T1000 (cell line): ENCODE measurements at places on chromosomes 5 and 9.

- DNase-seq = no peak
These were observed 360.6 kb downstream of the EFNA5 start for GRCh38 chr5:107310181-107310580.

DNA sequence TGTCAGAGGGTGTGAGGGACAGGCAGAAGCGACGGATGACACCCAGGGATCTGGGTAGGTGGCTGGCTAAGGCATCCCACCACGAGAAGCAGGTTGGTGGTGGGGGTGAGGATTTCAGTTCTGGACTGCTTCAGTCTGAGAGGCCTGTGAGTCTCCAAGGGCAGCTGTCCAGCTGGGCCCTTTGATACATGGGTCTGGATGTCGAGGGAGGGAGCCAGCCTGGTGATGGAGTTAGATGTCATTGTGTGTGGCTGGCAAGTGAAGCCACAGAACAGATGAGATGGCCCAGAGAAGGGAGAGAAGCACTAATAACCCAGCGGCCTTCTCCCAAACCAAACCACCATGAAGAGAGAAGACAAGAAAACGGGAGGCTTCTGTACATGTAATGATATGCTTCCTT, 11.1 kb downstream of the MED27 start:
- no peak for DNase-seq

GRCh38 chr5:121968910-121969607, 7.3 kb downstream of the SRFBP1 start:
- peak; percentile 43 for DNase-seq

DNA sequence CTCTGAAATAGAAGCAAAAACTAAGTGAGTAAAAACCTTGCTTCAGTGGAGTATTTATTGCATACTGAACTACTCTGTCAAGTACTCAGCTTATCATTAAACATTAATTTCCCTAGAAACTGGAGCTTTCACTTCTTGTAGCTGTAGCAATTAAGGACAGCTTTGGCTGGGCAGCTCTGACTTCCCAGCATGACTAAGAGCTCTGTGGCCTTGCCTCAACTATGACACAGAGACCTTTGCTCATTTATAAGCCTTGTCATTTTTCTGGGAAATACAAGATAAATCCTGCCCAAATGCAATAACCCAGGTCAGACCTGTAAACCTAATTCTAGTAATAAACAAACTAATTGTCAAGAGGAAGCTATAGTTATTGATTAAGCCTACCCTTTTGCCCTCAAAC, 65.4 kb upstream of the STK32A start:
- no peak for DNase-seq

GRCh38 chr5:14004598-14005394, 60.3 kb upstream of the DNAH5 start:
- no peak for DNase-seq

GRCh38 chr5:130102375-130102774, 198.1 kb downstream of the CHSY3 start:
- no peak for DNase-seq

- DNase-seq = no peak
These were observed 13.1 kb upstream of the SPINK13 start for GRCh38 chr5:148255456-148255855.

GRCh38 chr5:144247131-144247530, 76.5 kb downstream of the KCTD16 start:
- peak; percentile 2 for DNase-seq

DNA sequence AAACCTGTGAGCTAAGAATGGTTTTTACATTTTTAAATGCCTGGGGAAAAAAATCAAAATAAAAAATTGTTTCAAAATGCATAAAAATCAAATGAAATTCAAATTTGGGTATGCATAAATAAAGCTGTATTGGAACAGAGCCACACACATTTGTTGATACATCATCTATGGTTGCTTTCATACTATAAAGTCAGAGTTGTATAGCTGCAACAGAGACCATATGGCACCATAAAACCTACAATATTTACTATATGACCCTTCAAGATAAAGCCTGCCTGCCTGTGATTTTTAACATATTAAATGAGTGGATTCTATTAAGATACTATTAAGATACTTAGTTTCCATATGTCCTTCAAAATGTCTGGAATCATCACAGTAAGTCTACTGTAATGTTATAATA, 40.0 kb downstream of the AUH start:
- DNase-seq = no peak

DNA sequence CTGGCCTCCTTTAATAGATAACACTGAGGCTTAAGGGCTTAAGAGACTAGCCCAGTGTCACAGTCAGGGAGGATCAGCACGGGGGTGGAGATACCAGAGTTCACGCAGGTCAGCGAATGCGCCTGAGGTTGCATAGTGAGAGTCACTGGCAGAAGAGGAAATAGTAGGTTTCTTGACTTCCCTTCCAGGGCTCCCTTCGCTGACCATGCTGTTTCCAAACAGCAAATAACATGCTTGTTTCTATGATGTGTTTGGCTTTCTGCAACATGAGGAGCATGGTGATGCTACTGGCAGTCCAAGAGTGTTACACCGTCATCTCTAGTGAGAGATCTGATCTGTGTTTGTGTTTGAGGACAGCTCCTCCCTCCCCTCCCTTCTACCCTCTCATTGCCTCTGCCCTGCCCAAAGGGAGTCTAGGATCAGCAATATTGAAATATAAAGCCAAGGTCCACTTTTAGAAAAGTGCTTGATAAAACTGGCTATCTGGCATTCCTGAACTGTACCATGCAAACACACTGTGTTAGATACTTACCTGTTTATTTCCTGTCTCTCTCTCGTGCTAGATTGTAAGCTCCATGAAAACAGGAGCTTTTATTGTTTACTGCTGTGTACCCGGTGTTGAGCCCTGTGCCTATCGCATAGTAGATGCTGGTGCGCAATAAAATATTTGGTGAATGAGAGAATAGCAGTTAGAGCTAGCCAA, 12.3 kb downstream of the TLE4 start:
- DNase-seq = no peak

DNA sequence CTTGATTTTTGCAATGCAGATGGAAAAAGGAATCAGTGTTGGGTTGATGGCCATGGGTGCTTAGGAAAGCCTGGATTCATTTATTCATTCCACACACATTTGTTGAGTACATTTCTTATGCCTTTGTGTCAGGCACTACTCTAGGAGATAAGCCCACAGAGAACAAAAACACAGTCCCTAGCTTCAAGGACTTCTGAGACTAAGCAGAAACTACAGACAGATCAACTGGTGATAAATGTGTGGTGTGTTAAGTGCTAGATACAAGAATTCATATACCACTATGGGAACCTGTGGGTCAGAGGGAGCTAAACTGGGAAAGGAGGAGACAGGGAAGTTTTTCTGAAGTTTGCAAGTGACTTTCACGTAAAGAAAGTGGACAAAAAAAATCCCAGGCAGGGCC, 119.9 kb downstream of the CEMIP2 start:
- DNase-seq = no peak

- no peak for DNase-seq
These were observed 10.6 kb upstream of the CXXC5 start for GRCh38 chr5:139637438-139638089.

GRCh38 chr5:124524552-124525232, 221.7 kb downstream of the ZNF608 start:
- DNase-seq = no peak

DNA sequence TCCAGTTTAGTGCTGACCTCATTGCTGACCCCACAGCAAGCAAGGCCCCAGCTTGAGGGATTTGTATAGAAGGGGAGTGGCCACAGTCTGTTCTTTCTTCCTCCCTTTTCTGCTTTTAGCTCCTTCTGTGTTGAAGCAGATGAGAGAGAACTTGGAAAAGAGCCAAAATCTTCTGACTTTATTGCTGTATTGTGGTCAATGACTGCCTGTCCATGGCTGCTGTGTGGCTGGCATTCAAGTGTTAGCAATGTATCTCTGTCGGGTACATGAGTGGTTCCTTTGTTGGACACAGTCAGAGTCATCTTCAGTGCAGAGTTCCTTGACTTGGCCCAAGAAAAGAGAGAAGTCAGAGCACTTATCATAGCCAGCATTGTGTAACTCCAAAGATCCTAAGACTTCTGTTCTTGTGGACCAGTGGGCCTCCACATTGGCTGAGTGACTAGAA, 154.1 kb downstream of the LRRC70 start:
- DNase-seq = peak; percentile 32

- DNase-seq = no peak
These were observed 146.3 kb downstream of the SNCAIP start for GRCh38 chr5:122458278-122458872.

- no peak for DNase-seq
These were observed 139.6 kb downstream of the SPATA31D1 start for GRCh38 chr9:82128011-82128696.

DNA sequence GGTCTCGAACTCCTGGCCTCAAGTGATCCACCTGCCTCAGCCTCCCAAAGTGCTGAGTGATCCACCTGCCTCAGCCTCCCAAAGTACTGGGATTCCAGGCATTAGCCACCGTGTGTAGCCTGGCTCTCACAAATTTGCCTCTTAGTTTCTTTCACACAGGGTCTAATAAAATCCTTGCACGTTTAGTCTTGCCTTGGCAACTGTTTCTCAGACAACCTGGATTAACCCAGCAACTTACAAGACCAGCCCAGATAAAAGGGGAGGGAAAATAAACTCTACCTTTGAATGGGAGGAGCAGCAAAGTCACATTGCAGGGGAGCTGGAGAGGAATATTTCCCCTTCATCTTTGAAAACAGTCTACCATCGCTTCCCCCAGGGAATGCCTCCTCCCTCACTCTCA, 29.3 kb upstream of the GNA14 start:
- DNase-seq = no peak

- DNase-seq = no peak
These were observed 152.2 kb downstream of the TMEM167A start for GRCh38 chr5:82925061-82925411.

DNA sequence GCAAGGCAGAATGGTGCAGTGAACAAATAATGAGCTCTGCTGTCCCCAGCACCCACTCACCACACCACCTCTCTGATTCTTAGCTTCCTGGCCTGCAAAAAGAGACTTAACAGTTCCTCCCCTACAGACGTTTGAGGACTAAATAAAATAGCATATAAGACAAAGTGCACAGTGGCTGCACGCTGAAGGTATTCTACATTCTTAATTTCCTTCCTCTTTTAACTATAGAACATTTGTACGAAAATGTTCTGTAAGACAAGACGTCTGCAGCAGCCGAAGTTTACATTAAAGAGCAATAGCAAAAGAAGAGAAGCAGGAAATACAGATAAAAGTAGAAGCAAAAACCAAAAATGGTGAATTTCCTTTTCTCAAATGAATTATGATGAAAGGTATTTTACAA, 15.7 kb downstream of the FBN2 start:
- no peak for DNase-seq

GRCh38 chr9:6014670-6015270, 654 bp downstream of the RANBP6 start:
- DNase-seq = no peak

- DNase-seq = no peak
These were observed 321.5 kb downstream of the NFIB start for GRCh38 chr9:13992138-13993088.

DNA sequence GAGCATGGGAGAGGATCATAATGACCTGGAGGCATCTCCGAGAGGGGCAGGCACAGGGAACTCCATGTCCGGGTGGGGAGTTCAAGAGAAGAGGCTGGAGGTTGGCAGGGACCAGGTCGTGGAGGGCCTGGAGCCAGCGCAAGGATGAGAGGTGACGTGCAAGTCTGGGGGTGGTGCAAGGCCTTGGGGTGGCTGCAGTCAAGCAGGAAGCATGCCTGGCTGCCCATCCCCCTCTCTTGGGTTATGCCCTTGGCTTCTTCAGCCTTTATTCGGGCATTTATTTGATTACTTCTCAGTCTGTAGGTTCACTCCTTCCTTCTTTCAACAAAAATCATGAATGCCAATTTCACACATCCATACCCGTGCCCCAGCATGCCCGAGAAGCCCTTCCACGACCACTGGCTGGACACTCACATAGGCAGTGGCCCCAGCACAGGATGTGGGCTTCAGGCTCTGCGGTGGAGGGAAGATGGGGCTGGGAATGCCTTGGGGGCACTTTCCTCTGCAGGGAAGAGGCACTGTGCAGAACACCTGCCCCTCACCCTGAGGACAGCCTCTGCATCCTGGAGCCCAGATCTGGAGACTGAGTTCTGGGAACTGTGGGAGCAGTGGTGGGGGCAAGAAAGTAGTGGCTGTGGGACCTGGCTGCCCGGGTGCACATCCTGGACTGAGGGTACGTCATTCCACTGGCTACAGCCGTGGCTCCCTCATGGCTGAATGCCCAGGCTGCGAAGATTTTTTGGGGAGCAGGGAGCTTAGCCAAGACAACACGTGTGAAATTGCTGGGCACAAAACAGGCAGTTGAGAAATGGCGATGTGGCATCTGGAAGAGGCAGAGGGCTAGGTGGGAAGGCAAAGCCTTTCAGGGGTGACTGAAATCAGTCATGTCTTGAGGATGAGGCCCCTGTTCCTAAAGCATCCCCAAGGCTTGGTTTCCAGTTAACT, 38.6 kb downstream of the CRB2 start:
- DNase-seq = no peak

DNA sequence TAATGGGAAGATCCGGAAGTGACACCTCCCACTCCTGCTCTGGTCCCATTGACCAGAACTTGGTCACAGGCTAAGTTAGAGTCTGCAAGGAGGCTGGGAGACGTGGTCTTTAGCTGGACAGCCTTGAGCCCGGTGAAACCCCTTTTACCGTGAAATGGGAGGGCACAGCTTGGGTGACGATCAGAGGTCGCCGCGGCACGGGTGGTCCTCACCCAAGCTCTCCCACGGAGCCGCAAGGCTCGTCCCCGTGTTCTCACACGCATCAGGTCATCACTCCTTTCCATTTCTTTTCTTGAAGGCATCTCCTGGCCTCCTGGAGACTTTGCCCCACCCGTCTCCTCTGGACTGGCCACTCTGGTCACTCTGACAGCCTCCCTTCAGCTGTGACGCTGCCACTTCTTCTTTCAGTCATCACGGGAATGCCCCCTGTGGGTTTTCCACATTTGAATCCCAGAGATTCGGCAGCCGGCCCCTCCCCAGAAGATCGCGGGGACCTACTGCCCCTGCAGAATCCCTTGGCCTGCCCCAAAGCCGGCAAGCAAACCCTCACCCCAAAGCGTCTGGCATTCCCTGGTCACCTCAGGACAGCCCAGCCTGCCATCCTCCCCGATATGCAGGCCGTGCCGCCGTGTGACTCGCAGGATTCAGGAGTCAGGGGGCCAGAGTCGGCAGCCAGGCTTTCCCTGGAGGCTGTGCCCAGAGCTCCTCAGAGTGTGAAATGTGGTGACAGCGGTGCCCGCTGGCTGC, 18.9 kb upstream of the EGFL7 start:
- DNase-seq = no peak

- no peak for DNase-seq
These were observed 3.0 kb upstream of the ACER2 start for GRCh38 chr9:19405771-19406170.

GRCh38 chr9:27665136-27665535, 91.9 kb upstream of the C9orf72 start:
- no peak for DNase-seq

GRCh38 chr5:149683964-149684363, 46.1 kb upstream of the PPARGC1B start:
- DNase-seq = no peak

DNA sequence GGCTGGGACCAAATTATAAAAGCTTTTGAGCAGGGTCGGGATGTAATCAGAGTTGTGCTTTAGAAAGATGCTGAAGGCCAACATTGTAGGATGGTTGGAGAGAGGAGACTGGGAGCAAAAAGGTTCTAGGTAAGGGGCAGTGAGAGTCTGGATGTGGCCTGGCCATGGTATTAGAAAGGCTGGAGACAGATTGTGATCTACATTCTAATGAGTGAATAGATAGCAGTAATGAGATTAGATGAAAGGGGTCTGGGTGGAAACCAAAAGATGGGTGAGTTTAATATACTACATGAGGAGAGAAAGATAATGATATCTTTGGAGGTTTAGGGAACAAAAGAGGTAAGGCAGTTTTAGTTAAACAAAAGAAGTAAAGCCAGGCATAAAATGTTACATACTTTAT, 88.8 kb upstream of the SH3GL2 start:
- DNase-seq = no peak
